Mesenteric fat pad (tissue), 1 donor: ENCODE measurements at places on chromosomes 7 and 10. TPM values are rescaled to one million over a fixed set of nuclear protein-coding genes. Genes with fewer than 3 reads are reported as not detected.

Gene SEPHS1
- 38.0 TPM for total RNA-seq

Gene CD36
- total RNA-seq: 2,225 TPM

Gene INMT
- 44.0 TPM for total RNA-seq

GRCh38 chr10:110456046-110456445, 41.7 kb upstream of the DUSP5 start:
- DNase-seq: no peak

DNA sequence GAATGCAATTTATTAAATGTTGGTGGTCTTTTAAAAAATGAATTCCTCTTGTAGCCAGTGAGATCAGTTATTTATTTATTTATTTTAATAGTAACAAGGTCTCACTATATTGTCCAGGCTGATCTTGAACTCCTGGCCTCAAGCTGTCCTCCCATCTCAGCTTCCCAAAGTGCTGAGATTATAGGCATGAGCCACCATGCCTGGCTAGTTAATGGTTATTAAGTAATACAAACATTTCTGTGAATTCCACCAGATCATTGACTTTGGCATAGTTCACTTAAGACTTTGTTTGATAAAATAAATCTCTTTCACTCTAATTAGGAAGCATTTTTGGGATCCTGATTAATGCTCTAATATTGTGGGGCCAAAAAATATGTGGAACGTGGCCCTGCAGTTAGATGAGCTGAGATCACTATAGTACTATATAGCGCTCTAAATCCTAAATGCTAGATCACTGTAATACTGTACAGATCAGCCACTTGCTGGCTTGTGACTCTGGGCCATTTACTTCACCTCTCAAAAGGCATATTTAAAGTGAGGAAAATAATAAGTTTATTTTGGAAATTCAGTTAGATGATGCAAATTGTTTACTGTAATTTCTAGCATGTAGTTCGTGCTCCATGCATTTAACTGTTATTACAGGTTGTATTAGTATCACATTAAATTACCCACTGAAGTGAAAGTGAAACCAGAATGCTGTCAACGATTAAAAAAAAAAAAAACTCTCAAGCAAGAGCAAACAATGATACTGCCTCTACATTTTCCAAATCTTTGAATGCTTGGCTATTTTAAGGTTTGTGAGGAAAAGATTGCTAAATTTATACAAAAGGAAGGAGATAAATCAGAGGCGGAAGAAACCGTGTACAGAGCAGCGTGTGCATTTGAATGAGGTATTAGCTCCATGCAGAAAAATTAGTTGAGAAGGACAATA, 15.9 kb upstream of the FAS start:
- no peak for DNase-seq

DNA sequence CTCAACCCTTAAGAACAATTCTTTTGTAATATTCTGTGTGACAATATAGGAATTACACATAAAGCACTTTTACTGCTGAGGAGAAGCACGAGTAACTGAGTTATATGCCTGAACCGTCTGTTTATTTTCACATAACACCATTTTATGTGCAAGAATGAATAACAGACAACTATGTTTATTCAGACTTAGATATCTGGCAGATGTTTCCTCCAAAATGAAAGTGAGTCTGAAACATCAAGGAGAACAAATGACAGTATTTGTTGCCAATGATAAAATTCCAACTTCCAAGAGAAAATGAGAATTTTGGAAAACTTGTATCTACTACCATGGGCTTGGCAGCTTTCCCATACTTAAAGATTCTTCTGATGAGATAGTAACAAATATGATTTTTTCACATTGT, 51.4 kb downstream of the DNMBP start:
- no peak for DNase-seq
